ENCODE measurements at places on chromosomes 1 and 21.
A peak's percentile ranks its signal among the peaks of the same experiment; 100 is the strongest.

GRCh38 chr1:178725466-178726086 lies 532 bp downstream of the RALGPS2 start:
- peak; percentile 45 for DNase-seq

GRCh38 chr1:58702261-58703141 lies 2.6 kb upstream of the MYSM1 start:
- DNase-seq: no peak

DNA sequence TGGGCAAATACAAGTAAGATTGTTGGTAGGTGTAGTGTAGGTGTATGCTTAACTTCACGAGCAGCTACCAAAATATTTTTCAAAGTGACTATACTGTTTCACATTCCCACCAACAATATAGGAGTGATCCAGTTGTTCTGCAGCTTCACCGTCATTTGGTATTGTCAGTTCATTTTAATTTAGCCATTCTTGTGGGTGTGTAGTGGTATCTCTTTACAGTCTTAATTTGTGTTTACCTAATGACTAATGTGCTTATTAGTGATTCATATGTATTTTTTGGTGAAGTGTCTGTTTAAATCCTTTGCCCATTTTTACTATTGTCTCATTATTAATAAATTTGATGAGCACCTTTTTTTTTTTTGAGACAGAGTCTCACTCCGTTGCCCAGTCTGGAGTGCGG lies 35.4 kb downstream of the RCSD1 start:
- DNase-seq: no peak

GRCh38 chr1:99768104-99768503 lies 1.7 kb upstream of the FRRS1 start:
- DNase-seq: peak; percentile 31

DNA sequence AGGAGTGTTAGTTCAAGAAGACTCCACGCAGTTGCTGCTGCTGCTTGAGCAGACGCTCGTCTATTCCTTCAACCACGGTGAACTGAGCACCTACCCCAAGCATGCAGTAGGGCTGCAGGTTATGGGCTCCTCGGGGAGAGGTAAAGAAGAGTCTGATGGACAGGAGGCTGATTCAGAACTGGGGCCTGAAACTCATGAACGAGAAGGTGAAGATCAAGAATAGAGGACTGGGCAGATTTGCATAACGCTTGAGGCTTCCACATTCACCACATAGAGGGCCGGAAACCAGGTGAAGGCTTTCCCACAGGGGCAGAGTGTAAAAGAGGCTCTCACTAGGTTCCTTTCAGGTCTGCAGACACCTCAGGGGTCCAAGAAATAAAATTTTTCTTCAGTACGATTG lies 9.1 kb downstream of the ABCA4 start:
- no peak for DNase-seq

- no peak for DNase-seq
These were observed 7.0 kb downstream of the EGLN1 start for GRCh38 chr1:231415018-231415583.

DNA sequence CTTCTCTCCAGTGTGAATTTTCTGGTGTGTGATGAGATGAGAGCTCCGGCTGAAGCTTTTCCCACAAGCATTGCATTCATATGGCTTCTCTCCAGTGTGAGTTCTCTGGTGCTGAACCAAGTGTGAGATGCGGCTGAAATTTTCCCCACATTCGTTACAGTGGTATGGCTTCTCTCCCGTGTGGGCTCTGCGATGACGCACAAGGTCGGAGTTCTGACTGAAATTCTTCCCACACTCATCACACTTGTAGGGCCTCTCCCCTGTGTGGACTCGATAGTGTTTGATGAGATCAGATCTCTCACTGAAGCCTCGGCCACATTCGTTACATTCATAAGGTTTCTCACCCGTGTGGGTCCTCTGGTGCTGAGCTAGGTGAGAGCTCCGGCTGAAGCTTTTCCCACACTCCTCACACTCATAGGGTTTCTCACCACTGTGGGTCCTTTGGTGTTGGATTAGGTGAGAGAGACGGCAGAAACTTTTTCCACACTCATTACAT lies 7.4 kb downstream of the ZNF436 start:
- DNase-seq: no peak

DNA sequence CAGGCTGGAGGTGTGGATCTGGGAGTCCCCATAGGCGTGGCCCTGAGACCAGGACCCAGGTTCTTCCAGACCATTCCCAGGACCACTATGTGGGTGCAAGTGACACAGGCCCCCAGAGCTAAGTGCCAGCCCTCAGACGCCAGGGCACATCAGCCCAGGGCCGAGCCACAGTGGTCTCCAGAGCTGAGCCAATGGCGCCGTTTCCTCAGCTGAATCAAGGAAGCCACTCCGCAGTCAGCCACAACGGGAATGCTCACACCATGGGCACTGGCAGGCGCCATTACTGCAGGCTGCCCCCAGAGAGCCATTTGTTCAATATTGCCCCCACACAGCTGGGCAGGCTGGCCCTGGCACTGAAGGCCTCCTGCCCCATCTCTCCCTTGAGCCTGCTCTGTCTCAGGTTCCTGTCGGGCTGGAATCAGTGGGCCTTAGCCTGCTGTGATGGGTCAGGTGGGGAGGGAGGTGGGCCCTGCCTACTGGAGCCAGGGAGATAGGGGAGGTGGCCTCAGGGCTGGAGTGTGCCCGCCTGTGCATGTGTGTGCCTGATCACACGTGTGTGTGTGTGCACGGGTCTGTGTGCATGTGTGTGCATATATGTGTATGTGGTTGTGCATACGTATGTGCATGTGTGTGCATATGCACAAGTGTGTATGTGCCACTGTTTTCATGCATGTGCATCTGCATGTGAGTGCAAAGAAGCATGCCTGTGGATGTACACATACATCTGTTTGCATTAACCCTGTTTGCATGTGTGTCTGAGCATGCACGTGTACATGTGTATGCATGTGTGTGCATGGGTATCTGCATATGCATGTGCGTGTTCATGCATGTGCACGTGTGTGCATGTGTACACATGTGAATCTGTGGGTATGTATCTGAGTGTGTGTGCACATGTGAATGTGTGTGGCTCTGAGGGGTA lies 6.1 kb downstream of the GJC2 start:
- no peak for DNase-seq

DNA sequence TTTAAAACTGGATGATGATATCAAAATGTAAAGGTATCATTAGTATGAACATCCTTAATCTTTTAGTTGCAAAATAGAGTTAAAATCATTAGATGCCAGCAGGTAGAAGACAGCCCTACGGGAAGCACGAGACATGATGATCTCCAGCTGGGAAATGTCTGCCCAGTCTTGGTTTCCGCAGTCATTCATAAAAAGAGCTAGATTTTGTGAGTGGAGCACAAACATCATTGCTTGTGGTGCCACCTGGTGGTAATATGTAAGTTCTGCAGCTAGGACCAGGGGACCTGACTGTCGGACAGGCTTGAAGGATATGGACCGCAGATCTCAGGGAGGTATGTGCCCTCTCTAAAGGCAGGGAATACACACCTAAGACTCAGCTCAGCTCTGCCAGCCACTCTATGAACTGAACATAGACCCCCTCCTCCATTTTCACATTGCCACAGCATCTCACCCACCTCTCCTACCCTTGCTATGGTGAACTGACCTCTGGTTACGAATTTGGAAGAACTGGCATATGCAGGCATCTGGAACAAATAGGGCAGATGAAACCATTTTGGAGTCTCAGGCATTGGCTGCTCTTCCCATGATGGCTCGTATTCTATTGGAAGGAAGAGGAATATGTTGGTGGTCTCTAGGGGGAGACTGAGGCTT lies 9.2 kb downstream of the FCMR start:
- DNase-seq: peak; percentile 90

DNA sequence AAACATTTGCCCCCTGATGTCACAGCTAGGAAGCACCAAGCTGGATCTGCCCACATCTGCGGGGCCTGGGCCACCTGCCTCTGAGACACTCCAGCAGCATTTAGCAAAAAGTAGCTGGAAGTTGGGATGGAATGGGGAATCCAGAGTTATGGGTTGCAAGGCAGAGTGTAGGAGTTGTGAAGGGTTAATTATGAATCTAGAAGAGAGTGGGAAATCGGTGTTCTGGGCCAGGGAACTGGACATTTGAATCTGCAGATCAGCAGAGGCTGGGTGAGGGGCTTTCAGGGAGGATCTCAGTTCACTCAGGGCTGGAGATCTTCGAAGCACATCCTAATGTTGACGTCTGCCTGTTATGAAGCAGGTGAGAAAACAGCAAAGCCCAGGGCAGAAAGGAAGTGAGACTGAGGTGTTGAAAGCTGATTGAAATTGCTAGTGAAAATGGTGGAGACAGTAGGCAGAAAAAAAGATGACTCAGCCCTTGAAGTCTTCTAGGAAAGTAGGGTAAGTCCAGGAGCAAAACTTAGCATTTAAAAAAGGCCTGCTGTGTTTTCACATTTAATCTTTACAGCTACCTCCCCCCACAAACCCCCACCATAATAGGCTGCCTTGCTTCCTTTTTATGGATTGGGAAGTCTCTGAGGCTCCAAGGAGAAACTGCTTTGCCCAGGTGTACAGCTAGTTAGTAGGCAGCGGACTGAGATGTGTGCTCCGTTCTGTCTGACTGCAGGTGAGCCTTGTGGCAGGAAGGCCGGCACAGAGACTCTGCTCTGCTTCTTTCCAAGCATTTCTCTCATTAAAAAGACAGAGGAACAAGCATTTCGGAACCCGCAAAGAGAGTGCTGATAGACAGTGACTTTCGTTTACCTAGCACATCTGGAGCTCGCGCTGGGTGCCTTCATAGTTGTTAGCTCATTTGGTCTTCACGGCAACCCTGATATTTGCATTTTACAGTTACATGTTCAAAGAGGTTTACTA lies 7.2 kb downstream of the VANGL1 start:
- peak; percentile 71 for DNase-seq

DNA sequence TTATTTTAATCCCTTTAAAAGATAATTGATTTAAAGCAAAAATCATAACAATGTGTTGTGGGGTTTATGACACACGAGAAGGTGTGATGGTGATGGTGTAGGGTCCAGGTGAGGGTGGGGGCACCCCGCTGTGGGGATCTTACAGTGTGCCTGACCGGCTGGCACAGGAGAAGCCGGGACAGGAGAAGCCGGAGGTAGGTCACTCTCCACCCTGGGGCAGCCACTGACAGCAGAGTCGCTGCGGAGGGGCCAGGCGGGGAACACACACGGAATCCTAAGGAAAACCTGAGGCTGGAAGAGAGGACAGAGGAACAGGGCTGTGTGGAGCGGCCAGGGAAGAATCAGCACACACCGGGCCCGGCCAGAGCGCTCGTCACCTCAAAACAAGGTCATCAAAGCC lies 4.3 kb upstream of the LRRC3 start:
- no peak for DNase-seq

DNA sequence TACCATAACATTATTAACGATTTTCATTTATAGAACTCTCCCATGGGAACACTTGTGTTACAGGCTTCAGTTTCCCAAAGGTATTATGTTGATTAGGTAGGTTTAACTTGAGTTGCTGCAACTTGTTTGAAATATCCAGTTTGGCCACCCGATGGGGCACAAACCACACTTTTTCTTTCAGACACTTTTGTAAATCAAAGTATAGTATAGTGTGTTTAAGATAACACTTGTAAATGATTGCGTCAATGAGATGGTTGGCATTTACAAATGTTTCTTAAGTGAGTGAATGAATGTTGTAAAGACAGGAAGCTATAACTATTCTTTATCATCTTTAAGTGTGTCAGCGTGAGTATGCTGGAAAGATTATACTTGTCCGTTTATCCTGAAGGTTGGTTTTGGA lies 4.3 kb downstream of the XPR1 start:
- DNase-seq: peak; percentile 67

DNA sequence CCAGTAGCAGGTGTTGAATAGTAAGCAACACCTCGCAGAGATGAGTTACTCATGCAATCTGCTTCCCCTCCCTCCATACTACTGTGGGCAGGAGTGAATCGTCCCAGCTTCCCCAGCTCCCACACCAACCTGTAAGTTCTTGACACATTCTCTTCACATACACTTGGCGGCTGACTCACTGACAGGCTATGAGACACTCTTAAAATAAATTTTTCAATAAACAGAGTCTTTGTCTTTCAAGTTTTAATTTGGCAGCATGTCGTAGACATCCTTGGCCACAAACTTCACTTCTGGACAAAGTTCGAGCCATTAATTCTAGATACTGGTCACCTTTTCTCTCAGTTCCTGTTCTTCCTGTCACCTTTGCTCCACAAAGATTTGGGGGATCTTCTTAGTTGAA lies 290.7 kb downstream of the TM2D1 start:
- no peak for DNase-seq

GRCh38 chr21:44697811-44698734 lies 1.1 kb downstream of the KRTAP10-12 start:
- DNase-seq: peak; percentile 9

DNA sequence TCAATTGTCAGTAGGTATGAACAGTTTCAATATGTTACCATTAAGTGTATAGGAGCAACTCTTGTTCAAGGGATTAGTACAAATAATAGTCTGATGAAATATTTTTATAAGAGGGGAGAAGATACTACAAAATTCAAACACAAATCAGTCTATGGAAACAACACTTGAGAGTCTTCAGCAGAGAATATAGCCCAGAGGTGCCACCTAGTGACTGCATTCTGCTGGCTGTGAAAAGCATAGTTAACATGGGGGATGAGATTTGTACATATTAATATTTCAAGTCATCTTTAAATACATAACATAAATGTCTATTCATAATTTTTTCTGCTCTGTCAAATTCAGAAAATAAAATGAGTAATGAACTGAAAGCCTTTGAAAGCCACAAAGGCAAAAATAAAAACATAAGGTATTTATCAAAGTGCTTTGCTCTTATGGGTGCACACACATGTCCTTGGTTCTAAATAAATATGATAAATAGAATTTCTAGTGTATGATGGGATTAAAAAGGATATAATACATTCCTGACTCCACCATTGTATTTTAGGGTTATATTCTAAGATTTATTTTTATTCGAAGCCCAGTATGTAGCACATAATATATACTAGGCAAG lies 440.9 kb upstream of the ZRANB2 start:
- DNase-seq: peak; percentile 54

GRCh38 chr21:25818121-25818520 lies 83.3 kb downstream of the GABPA start:
- no peak for DNase-seq

DNA sequence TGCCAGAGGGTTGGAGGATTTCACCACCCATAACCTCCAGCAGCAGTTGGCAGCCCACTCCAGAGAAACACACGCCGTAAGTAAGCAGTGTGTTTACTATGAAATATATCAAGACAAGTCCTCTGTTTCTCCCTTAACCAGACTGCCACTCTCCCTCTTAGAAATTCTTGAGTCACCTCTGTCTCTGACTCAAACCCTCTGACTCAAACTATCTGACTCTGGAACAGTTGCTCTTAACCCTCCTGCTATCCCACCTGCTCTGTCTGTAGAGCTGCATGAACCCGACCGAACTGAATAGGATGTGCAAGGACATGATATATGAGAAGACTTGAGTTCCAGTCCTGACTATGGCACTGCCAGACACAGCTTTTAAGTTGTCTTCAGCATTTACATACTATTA lies 14.1 kb downstream of the INPP5B start:
- peak; percentile 43 for DNase-seq

DNA sequence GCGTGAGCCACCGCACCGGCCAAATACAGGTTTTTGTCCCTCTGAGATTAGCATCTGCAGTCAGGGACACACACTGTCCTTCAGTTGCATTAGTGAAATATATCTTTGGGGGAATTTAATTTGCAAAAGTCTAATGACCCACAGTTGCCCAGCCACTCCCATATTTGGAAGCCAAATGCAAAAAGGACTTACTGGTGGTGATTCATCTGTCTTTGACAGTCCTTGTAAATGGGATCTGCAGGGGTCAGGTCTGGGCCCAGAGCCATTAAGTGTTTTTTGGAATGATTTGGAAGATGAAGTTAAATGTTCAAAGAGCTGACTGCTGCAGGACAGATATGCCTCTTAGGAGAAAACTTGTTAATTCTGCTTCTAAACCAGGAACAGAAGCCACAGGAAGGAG lies 44.6 kb upstream of the DNASE2B start:
- DNase-seq: no peak
